ENCODE measurements at places on chromosomes 7 and 10. TPM values are rescaled to one million over a fixed set of nuclear protein-coding genes. Genes with fewer than 3 reads are reported as not detected.

The NKX1-2 gene
- total RNA-seq: not detected

The TAS2R3 gene
- 1.5 TPM for total RNA-seq

DNA sequence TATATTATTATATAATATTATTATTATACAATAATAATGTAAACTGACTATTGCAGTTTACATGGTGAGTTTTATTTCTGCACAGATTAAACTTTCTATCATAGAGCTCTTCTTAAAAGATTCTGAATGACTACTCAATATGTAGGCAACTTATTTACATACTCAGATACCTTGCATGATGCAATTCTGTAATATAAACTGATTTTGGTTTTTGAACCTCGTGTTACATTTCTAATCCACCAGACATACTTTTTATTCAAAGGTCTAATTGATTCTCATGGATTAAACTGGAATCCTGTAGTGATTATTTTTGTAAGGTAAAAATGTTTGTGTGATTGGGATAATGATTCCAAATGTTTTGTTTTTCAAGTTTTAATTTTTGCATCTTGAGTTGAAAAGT lies 19.9 kb downstream of the SLC26A4 start:
- no peak for DNase-seq
- no peak overlapping the region for H3K4me3 ChIP-seq
- H3K4me1 ChIP-seq: no peaks in the 10 kb centered on the region

DNA sequence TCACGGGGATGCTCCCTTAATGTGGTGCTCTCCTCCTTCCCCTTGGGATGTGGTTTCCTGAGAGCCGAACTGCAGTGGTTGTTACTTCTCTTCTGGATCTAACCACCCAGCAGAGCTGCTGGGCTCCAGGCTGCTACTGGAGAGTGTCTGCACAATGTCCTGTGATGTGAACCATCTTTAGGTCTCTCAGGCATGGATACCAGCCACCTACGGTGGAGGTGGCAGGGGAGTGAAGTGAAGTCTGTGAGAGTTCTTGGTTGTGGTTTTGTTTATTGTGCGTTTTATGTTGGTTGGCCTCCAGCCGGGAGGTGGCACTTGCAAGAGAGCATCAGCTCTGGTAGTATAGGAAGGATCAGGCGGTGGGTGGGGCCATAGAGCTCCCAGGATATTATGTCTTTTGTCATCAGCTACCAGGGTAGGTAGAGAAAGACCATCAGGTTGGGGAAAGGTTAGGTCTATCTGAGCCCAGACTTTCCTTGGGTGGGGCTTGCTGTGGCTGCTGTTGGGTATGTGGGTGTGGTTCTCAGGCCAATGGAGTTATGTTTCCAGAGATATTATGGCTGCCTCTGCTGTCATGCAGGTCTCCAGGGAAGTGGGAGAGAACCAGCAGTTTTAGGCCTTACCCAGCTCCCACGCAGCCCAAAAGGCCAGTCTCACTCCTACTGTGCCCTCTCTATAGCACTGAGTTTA lies 87.9 kb downstream of the KIF20B start:
- DNase-seq: no peak
- no peaks in the 10 kb centered on the region for H3K36me3 ChIP-seq
- no peaks in the 10 kb centered on the region for H3K4me1 ChIP-seq
- H3K4me3 ChIP-seq: no peak overlapping the region
- no peak overlapping the region for H3K27ac ChIP-seq

DNA sequence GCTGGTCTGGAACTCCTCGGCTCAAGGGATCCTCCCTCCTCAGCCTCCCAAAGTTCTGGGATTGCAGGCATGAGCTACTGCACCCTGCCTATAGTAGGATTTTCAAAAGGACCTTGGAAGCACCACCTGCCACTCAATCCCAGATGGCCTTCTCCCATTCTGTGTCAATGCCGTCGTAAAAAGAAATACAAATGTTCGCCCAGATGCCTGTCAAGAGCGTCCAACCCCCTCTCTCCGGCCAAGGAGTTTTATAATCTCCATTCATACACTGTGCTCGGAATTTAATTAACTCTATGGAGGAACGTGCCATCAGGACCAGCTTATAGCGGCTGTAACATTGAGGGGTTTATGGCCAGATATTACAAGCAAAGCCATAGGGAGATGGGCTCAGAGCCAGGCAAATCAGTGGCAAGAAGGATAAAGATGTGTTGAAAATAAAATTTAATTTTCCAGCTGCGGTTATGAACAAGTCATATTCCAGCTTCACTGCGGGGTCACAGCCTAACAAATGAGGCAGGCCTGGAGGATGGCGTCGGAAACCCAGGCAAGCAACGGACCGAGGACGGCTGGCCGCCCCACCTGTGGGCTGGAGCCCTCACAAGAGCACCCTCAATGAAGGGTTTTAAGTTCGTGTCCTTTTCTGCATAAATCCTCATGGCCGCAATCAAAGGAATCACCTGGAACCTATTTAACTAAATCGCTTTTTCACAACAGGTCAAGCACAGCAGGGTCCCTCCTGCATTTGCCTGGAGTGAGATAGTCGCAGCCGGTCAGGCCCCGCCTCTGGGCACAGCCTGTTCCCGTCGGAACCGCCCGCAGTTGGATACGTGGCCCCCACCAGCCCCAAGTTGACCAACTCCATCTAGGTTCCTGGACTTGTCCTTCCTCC lies 374.5 kb upstream of the FOXK1 start:
- no peak for DNase-seq
- no peaks in the 10 kb centered on the region for H3K4me1 ChIP-seq
- no peaks in the 10 kb centered on the region for H3K36me3 ChIP-seq
- H3K27ac ChIP-seq: no peak overlapping the region
- no peak overlapping the region for H3K4me3 ChIP-seq
